ENCODE measurements at places on chromosomes 5 and 9.
A peak's percentile ranks its signal among the peaks of the same experiment; 100 is the strongest.

DNA sequence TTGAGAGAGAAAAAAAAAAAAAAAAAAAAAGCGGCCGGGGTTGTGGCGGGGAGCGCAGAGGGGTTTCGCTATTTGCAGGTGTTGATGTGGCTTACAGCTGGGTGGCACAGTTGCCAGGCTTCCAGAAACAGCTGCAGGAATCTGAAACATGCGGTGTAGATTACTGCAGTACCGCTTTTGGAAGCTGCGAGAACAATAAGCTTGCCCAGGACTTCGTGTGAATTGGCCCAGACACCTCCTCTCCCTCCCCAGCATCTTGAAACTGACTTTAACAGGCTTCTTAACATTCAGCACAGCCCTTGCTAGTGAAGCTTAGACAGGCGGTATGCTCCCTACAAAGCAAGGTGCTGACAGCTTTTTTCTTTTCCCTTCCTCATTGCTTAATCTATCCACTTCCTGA is 104.0 kb downstream of the ATP10B start:
- DNase-seq: no peak

GRCh38 chr5:35458824-35459207 is 158.8 kb upstream of the SPEF2 start:
- no peak for DNase-seq

DNA sequence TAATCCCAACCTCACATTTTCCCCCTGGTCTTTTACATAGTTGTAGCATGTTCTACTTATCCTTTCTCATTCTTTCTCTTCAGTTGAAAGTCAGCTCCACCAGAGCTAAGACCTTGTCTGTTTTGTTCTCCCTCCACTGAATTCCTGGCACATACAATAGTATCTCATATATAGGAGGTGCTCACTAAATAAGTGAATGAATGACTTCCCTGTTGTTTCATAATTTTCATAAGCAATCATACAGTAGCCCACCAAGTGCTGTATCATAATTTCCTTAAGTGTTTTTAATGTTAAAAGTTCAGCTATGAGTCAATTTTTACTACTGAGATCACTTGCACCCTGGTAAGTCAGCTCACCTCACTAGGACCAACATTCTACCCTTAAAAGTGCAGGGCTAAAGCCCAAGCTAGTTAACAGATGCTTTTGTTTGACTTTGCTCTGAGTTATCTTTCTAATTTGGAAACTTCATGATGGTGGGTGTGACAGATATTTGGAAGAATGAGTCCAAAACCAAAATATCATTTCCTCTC is 27.6 kb downstream of the TMEM245 start:
- no peak for DNase-seq

DNA sequence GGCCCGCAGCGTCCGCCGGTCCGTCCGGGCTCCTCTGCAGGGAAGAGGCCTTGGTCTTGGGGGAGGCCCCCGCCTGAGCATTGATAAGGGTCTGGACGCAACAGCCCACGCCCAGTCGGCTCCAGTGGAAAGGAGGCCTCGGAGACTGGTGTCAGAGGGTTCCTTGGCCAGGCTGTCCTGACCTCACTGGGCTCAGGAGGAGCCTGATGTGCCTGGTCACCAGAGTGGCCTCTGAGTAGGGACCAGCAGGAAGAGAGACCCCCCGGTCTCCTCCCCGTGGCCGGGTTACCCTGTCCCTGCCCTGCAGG is 13.2 kb downstream of the LMX1B start:
- no peak for DNase-seq

- DNase-seq: no peak
These were observed 18.9 kb downstream of the TCF7 start for GRCh38 chr5:134133188-134133994.

GRCh38 chr5:59069438-59070079 is 486.7 kb downstream of the RAB3C start:
- DNase-seq: no peak

DNA sequence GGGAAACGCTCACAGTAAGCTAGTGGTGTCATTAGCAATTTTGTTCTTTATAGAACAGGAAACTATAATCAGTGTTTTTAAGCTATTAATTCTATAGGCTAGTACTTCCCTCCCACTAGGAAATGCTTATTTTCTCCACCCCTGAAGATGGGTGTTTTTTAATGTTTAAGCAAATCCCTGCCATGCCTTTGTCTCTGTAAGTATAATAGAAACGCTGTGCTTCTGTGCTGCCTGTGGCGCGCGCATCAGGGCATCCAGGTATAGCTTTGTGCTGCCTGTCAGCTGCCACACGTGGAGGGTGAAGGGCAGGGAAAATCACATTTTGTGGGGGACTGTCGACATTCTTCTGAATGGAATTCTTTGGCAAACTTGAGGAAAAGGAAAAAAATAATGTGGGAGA is 217.5 kb downstream of the RAB3C start:
- DNase-seq: no peak

DNA sequence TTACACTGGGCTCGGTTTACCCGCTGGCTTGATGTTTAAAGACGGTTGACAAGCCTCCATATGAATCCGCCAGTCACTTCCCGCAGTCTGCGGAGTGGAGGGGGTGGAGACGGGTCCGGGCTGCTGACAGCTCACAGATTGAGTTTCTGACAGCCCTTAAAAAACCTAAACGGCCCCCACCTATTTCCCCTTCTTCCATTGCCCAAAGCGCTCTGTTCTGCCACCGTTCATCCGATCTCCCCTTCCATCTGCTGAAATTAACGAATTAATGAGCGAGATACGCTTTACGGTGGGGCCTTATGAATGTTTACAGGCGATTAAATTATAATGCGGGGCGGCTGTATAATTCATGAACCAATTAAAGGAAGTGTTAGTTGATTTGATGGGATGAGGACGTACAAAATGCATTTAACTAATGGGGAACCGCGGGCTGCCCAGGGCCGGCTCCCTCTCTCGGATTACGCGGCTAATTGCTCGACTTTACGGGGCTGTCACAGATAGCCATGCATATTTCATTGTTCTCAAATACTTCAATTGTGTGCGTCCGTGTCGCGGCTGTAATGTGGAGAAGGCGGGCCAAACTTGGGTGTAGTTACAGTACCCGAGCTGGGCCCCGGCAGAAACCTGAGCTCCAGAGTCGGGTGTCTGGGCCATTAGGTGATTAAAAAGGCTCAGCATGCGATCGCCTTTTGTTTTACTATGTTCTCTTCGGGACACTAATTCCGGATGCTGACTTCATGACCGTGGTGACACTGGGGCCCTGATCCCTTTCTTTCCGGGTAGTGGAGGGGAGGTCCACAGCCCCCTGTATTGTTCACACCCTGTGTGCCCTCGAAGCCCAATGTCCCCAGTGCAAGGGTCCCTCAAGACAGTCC is 74.9 kb downstream of the GTF3C4 start:
- no peak for DNase-seq

DNA sequence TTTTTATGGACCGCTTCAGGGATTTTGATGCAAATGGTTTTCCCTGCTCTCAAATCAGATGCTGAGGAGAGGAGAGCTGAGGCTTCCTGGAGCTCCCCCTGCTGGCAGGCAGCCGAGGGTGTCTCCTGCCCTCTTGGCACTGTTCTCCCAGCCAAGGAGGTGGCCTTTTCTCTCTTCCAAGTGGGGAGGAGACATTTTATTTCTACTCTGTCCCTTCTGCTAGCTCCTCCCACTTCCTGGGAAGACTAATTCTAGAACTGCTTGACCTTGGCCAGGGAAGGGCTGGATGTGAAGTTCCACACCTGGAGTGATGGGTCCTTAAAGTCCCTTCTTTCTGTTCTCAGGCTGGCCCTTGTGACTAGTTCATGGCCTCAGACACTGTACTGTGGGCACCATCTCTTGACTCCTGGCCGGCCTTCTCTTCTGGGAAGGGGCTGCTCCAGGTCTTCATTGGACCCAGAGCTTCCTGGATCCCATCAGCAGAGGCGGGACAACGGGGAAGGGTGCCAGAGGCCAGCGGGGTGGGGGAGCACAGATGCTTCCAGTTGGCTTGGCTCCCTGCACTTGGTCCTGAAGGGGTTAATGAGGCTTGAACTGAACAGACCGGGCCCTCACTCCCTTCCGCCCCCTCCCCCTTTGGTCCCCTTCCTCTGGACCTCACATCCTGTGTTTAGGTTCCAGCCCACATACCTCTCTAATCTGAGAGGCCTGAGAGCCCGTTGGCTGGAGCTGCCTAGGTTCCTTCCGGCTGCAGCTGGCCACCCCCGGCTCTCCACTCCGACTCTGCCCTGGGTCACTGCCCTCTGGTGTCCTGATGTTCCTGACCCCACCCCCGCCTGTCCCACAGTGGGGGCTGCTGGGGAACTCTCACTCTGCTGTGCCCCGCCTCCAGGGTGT is 32.1 kb downstream of the PTPA start:
- peak; percentile 56 for DNase-seq

DNA sequence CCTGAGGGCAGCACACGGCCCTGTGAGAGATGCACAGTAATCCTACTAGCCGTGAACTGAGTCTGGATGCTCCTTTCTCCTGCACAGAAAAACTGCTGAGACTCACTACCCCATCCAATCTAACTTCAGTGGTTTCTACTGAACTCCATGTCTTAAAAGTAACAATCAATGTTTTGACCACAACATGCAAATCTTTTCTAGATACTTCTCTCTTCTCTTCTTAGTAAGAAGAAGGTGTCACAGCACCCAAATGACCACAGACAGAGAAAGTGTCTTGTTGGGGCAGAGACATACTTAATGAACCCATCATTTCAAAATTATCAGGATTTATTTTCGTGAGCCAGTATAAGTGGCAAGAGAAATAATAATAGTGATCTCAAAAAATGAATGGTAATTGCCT is 285.8 kb upstream of the MEF2C start:
- no peak for DNase-seq

DNA sequence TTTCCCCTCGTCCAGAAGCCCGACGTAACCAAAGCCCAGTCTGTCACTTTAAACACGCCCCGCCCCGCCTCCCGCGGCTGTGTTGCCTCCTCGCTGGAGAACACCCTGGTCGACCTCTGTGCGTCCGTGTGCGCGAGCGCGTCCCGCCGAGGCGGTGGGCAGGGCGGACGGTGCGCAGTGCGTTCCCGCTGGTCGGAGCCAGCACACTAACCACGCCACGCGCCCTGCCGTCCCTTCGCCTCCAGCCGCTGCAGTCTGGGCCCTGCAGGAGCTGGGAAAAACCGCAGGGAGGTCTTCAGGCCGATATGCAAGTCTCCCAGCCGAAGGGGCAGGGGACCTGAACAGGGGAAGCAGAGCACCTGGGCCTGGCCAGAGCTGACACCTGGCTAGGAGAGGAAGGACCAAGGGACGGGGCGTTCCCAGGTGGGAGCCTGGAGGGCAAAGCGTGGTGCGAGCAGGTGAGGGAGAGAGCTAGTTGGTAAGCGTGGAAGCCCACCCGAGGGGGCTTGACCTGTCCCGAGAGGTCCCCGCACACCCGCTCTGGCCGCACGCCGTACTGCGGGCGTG is 1.3 kb upstream of the PHPT1 start:
- peak; percentile 43 for DNase-seq

- no peak for DNase-seq
These were observed 95.1 kb downstream of the BRINP1 start for GRCh38 chr9:119273984-119274665.

- no peak for DNase-seq
These were observed 307.9 kb downstream of the FBXL7 start for GRCh38 chr5:15807871-15808270.

- no peak for DNase-seq
These were observed 219.8 kb upstream of the MAP3K1 start for GRCh38 chr5:56595566-56595965.

DNA sequence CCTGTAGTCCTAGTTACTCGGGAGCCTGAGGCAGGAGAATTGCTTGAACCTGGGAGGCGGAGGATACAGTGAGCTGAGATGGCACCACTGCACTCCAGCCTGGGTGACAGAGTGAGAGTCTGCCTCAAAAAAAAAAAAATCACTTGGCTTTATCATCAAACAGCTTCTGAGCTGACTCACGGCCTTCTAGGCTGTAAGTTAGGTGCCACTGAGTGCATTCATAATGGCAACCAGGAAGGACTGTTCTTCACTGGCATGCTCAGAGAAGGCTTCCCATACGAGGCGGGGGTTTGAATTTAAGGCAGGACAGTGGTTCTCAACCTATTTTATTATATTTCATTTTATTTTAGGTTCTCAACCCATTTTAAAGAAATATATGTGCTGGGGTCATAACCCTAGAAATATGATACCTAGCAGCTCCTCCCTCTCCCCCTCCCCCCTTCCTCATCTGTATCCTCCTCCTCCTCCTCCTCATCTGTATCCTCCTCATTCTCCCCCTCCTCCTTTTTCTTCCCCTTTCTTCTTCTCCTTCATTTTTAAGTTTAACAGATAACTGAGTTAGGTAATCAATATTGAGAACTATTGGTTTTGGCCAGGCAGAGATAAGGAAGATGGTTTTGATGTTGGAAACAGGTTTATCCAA is 19.0 kb upstream of the LHFPL2 start:
- DNase-seq: no peak

DNA sequence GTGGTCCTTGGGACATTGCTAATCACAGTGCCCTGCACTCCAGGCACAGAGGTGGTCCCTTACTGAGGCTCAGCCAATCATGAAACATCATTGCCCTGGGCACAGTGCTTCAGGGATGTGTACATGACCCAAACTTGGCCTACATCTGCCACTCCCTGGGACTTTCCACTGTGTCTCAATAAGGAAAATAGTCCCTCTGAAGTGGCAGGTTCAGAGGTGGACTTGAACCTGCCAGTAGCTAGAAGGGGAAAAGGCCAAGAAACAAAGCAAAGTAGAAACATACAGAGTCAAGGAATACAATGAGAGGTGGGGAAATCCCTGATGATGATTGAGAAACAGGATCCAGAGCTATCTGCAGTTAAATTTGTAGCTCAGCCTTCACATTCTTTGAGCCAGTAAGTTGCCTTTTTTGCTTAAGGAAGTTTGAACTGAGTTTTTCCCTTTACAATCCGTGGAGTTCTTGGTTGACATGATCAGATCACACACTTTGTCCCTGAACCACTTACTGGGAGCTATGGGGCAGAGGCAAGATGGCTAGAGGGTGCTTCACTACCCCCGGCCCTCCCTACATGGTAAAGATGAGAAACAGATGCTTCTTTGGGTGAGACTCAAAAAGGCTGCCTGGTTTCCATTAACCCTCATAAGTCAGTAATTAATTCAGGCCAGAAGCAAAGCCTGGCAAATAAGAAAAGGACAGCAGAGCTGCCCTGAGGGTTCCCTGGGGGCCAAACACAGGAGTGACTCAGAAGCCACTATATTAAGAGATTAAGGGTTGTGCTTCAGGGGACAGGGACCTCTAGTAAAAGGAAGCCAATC is 57.6 kb downstream of the SH3TC2 start:
- no peak for DNase-seq

DNA sequence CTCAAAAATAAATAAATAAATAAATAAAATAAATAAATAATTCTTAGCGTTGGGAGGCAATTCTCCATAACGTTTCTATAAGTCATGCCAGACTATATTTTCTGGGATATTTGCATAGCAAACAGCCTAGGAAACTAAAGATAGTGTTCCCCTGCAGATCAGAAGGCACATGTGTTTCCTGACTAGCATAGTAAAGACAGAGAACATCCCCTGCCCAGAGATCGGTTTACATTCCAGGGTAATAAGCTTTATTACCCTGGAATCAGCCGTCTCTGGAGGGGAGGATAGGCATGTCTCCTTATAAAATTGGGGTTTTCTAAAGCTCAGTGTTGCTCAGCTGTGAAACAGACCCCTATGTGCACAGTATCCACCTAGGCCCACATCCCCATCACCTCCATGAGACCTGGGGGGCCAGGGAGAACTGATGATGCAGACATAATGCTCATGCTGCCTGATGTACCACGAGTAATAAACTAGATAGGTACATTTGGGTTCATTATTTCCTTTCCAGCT is 36.9 kb upstream of the IFNK start:
- no peak for DNase-seq

Data from stimulated activated CD8-positive, alpha-beta memory T cell treated with anti-CD3 and anti-CD28 coated beads, Interleukin-12 subunit alpha, Interleukin-12 subunit beta, amount 100 ng/mL, for 1 hour (primary cell).